ENCODE measurements at places on chromosomes 11 and 22.
A peak's percentile ranks its signal among the peaks of the same experiment; 100 is the strongest.

DNA sequence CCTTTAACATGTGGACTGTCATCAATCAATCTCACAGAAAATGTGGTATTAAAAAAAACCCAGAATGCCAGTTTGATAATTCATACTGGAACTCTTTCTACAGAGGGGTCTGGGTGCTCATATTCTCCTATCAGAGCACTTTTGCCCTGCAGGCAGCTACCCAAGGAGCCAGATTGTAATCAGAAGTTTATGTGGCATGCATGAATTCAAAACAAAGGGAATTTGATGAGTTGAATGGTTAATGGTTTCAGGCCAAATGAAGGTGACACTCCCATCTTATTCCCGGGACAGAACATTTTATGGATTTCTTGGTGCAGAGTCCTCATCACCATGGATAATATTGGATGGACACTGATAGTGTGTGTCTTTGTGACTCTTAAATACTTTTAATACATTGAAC, 38.4 kb upstream of the CLPB start:
- DNase-seq: no peak

DNA sequence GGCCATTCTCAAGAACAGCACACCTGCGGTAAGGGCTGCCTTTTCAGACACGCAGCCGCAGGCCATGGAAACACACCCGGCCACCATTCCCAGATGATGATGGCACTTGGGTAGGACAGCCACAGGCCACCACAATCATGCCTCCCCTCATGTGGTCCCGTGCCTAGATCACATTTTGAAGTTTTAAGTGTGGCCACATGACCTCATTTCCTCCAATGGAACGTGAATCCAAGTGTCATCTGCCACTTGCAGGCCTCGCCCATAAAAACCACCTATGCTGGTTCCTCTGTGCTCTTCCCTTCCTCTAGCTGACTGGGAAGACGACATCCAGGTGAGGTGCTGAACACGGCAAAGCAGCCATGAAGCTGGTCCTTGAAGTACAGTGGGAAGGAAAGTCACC, 44.6 kb upstream of the SLC25A1 start:
- DNase-seq: no peak

- DNase-seq: no peak
Measured at GRCh38 chr11:128116885-128117284, 470.5 kb downstream of the ETS1 start.

DNA sequence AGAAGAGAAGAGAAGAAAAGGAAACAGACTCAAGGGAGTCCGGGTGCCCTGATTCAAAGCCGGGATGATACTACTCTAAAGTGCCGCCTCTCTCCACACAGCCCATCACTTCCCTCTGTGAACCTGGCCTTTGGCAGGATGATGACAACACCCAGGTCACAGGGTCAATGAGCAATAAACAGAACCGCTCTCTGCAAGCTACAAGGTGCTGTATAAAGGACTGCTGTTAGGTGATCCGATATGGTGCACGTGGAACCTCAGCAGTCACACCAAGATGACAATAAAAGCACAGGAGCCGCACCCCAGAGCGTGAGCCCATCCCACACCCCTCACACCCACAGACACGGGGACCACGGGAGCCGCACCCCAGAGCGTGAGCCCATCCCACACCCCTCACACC, 10.7 kb downstream of the TTLL1 start:
- DNase-seq: no peak

GRCh38 chr11:96012086-96012824, 88.3 kb upstream of the MTMR2 start:
- DNase-seq: peak; percentile 55

DNA sequence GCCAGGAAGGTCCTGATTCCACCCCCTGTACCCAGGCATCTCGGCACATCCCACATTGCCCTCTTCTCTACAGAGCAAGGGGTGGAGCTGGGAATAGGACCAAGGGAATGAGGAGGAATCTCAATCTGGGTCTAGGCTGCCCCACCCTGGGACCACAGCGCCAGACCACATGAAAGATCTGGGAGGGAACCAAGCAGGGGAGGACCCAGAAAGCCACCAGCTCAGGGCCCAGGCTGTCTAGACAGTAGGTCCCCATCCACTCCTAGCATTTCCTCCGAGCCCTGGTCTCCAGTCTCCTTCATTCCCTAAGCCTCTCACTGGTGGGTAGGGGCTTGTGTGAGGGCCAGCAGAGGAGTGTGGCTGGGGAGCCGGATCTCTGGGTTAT, 11.6 kb downstream of the PHLDB1 start:
- no peak for DNase-seq

Measured in non-pigmented ciliary epithelial cell (primary cell).